CD8-positive, alpha-beta T cell (primary cell): ENCODE measurements at places on chromosomes 5 and 9.

GRCh38 chr9:127550751-127551150 lies 61.3 kb upstream of the STXBP1 start:
- DNase-seq = no peak

GRCh38 chr9:3458806-3459475 lies 66.9 kb downstream of the RFX3 start:
- DNase-seq = no peak

GRCh38 chr5:68479524-68479923 lies 264.0 kb downstream of the PIK3R1 start:
- no peak for DNase-seq

DNA sequence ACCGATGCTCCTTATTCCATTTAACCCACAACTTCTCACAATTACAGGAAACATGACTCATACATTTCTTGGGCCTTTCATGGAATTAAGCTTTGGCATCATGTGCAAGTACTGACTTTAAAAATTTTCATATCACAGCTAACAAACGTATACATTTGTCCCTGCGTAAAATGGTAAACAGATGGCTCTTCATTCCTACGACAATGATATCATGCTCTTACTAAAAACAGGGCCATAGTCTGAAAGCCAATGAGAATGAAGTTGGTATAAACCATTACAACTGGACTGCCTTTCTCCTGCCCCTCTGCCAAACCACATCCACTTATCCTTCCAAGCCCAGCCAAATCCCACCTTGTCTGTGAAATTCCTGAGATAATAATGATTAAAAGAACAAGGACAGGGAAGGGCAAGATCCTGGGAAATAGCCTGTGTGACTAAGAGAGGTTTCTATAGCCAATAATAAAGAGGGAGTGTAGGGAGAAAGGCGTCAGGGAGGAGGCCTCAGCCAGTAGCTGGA lies 44.9 kb upstream of the ZNF366 start:
- no peak for DNase-seq

GRCh38 chr5:138024117-138024516 lies 8.8 kb downstream of the FAM13B start:
- DNase-seq = no peak

- no peak for DNase-seq
Measured at GRCh38 chr5:170142196-170142595, 36.5 kb downstream of the FOXI1 start.

- DNase-seq = no peak
Measured at GRCh38 chr5:87390576-87391199, 22.0 kb downstream of the CCNH start.

- peak; percentile 33 for DNase-seq
Measured at GRCh38 chr9:126228781-126229444, 97.7 kb upstream of the MVB12B start.

GRCh38 chr9:14343261-14344031 lies 29.5 kb upstream of the NFIB start:
- no peak for DNase-seq

GRCh38 chr9:114507726-114508125 lies 2.5 kb upstream of the WHRN start:
- DNase-seq = no peak

- no peak for DNase-seq
Measured at GRCh38 chr9:2302606-2303005, 287.5 kb downstream of the SMARCA2 start.

- DNase-seq = no peak
Measured at GRCh38 chr5:55363856-55364255, 56.1 kb downstream of the MTREX start.

- no peak for DNase-seq
Measured at GRCh38 chr9:90975781-90976538, 174.3 kb downstream of the SYK start.

DNA sequence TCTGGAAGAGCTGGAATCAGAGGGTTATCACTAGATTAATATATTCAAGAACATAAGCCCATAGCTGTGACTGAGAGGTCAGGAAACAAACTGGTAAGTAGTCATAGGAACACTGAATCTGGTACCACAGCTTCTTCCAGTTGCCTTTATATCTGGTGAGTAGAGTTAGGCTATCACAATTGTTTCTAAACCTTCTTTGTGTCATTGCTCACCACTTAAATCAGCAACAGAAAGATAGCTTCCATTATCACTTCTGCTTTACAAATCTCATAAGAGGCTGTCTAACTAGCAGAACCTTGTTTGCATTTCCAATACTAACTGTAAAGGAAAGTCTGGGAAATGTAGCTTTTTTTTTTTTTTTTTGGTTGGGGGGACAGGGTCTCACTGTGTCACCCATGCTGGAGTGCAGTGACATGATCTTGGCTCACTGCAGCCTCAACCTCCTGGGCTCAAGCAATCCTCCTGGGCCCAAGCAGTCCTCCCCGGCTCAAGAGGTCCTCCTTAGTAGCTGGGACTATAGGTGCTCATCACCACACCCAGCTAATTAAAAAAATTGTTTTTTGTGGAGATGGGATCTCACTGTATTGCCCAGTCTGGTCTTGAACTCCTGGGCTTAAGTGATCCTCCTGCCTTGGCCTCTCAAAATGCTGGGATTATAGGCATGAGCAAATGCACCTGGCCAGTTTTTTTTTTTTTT lies 22.0 kb downstream of the CDC42SE2 start:
- no peak for DNase-seq

- no peak for DNase-seq
Measured at GRCh38 chr9:134834217-134834956, 46.2 kb upstream of the FCN2 start.

- no peak for DNase-seq
Measured at GRCh38 chr5:173612948-173613347, 3.5 kb downstream of the BOD1 start.

DNA sequence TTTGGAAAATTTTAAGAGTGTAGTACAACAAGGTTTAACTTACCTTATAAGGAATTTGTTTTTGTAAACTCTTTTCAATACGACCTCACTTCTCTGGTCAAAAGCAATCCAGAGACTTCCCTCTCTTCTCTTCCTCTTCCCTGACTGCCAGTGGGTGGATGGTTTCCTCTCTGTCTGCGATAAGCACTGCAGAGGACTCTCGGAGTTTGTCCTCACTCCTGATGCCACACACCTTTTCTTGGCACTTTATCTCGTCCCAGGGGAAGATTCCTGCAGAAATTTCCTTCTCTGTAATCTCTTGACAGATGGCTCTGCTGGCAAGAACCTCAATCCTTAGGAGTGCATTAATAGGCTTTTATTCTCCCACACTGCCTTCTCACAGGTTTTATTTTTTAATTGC lies 641.6 kb downstream of the NR2F1-AS1 start:
- no peak for DNase-seq

DNA sequence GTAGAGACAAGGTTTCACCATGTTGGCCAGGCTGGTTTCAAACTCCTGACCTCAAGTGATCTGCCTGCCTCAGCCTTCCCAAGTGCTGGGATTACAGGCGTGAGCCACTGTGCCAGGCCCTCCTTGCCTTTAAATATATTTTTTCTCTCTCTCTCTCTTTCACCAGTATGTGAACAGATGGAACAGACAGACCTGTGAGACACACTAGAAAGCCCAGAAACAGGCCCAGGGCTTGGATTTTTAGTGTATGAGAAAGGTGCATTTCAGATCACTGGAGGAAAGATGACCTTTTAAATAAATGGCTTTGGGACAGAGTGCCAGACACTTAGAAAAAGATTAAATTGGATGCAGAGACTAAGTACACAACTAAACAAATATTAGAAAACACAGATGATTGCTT lies 3.1 kb downstream of the RASGEF1C start:
- no peak for DNase-seq

DNA sequence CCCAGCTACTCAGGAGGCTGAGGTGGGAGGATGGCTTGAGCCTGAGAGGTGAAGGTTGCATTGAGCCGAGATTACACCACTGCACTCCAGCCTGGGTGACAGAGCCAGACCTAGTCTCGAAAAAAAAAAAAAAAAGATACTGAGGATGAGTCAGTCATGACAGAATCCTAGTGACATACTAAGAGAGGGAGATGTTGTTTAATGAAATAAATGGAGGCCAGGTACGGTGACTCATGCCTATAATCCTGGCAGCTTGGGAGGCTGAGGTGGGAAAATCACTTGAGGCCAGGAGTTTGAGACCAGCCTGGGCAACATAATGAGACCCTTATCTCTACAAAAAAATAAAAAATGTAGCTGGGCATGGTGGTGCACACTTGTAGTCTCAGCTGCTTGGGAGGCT lies 107.2 kb downstream of the ZFAND5 start:
- DNase-seq = no peak

- DNase-seq = no peak
Measured at GRCh38 chr5:88193896-88194295, 74.7 kb downstream of the TMEM161B start.

GRCh38 chr9:131162886-131163285 lies 37.5 kb downstream of the NUP214 start:
- DNase-seq = no peak
